Muscle of arm (tissue), 14 donors: ENCODE measurements at places on chromosomes 11 and 22. TPM values are rescaled to one million over a fixed set of nuclear protein-coding genes. Genes with fewer than 3 reads are reported as not detected.

BATF2 gene
- polyA plus RNA-seq = 0.40 TPM

DNA sequence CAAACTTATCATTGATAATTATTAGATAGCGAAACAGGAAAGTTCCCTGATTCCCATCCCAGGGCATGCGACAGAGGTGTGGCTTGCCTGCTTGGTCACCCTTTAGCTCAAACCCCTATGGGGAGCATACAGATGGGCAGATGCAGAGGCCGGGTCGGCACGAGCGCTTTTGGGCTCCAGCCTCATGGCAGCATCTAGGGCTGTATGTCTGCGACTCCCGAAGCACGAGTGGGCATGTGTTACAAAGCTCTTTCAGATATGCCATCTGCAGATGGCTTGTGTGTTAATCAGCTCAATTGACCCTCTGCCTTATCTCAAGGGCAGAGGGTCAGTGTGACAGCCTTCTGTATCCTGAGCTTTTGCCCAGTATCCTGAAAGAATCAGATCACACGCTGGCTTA is 2069.3 kb upstream of the RAG2 start:
- no peak for DNase-seq

ACO2 gene
- polyA plus RNA-seq = 93.3 TPM

GRCh38 chr11:128503245-128503991 is 83.9 kb downstream of the ETS1 start:
- no peak for DNase-seq

DNA sequence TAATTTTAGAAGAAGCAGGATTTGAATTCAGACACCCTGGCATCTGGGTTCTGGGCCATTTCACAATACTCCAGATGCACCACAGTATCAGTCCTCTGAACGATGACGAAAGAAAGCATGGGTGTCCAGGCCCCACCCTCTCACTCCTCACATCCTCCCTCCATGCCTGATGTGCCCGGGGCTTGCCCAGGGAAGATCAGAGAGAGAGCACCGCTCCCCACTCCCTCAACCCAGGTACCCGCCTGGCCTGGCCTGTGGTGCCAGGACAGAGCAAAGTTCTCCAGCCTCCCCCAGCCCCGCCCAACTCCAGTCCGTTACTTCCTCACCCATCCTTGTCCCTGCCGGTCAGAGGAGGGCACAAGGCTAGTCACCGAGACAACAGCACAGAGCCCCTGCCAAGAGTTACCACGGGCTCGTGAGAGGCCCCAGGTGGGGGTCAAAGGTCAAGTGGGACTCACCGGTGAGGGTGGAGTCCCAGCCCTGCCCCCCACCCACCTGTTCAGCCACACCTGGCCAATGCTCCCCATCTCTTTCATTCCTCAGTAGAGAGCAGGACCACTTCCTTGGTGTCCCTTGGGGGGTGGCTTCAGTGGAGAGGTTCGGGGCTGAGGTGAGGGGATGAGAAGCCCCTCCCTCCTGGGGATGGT is 8.1 kb downstream of the BCL9L start:
- DNase-seq = no peak

DNA sequence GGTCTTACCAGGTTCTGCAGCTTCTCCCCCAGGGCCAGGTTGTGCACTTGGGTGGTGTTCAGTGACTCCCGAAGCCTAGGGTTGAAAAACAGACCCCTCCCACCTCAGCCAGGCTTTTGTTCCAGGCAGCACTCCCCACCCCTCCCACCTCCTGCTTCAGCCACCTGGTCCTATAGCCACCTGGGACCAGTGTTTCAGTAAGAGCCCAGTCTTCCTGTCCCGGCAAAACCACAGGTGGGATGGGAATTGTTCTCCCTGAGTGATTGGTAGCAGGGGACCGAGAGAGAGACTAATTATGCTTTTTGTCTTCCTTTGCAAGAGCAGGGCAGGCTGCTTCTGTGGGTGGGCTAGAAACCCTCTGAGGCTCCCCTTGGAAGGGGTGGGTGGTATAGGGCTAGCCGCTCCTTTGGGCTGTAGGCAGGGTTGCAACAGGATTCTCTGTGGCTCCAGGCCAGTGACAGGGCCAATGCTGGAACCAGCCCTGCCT is 8.5 kb upstream of the NAALADL1 start:
- DNase-seq = no peak

- no peak for DNase-seq
Observed at GRCh38 chr11:59754494-59754858, 700 bp upstream of the STX3 start.

DNA sequence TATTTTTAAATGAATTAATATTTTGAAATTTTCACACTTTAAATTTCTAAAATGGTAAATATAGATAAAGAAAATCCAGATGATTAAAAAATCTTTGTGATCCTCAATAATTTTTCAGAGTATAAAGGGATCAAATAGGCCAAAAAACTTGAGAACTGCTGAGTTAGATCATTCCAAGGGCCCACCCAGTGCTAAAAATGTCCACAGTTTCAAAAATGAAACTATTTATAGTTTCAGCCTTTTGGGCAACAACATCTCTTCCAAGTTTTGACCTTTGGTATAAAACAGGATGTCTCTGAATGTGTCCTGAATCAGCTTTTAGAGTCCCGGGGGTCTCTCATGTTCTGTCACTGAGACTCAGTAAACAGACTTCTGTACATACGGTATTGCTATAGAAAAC is 20.9 kb upstream of the BAIAP2L2 start:
- no peak for DNase-seq
